ENCODE measurements at places on chromosomes 1 and 21.

- DNase-seq = peak; percentile 35
These were observed 27.4 kb downstream of the LAMB3 start for GRCh38 chr1:209624558-209625549.

DNA sequence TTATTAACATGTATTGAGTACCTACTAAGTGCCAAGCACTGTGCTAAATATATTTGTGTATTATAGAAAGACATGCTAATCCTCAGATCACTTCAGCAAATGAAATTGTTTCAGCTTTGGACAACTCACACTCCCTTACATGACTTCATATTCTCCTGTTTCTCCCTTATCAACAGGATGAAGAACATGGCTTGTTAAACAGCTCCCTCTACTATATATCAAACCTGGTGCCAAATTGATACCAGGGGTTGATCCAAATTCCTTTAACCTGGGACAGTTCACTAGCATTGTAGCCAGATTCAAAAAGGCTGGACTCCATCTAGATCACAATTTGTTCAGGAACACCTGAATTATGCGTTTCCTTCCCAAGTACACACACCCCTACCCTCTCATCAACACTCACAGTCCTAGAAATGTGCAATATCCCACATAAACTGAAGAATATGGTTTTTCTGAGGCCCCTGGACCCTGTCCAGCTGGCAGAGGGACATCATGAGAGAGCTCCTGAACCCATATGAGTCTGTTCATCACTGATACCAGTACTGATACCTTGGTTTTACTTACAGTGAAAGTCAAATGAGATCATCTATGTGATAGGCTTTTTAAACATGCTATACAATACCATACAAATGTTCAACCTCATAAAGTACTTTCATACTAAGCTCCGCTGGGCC lies 47.0 kb upstream of the PALMD start:
- no peak for DNase-seq

- peak; percentile 44 for DNase-seq
These were observed 4.5 kb downstream of the PLA2G2A start for GRCh38 chr1:19974822-19975416.

GRCh38 chr1:160520582-160520981 lies 2.5 kb downstream of the SLAMF6 start:
- no peak for DNase-seq

DNA sequence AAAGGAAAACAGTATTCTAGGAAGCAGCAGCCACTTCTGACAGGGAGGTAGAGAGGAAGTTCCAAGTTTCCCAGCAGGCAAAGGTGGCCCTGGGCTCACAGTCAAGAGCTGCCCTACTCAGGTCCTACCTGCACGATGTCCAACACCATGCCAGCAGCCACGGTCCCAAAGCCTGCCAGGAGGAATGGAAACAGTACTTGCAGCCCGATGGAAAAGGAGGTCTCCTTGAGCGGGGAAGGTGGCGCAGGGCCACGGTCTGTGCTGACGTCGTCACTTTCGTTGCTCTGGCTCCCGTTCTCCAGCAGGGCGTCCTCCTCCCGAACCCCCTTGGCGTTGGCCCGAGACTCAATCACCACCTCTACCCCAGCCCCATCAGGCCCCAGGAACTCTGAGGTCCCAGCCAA lies 3.1 kb downstream of the SLC41A1 start:
- DNase-seq = no peak

GRCh38 chr1:25343872-25344271 lies 5.7 kb downstream of the TMEM50A start:
- DNase-seq = peak; percentile 20

DNA sequence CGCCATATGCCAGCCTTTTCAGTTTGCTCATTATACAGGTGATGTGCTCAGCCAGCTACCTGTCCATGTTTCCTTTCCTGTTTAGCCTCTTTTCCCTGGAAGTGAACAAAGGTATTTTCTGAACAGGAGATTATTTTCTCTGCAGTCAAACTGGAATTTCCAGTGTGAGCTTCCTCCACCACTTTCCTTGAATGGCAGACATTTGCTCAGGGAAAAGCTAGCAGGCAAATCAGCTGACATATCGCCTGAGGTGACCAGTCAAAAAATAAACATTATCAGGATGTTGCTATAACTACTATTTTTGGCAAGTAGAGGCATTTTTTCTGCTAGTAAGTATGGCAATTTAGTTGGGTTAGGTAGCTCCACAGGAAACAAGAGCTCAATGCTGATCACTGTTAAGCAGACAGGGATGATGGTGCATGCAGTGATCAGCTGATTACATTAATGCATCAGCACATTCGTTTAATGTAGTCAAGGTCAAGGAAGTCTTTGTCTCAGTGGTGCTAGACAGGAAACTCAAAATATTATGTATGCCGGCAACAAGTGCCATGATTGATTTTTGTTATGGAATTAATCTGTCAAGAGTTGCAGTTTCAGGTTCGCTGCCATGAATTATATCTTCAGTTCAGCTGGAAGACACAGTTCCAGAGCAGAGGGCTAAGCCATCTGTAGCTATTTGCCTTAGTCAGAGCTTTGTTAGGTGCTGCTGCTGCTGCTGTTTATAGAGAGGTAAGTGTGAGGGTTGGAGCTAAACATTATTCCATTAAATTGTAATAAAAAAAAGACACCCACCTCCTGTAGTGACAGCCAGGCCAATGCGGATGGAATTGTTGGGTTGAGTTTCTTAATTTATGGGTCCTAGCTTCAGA lies 179.7 kb upstream of the ST6GALNAC5 start:
- DNase-seq = no peak

DNA sequence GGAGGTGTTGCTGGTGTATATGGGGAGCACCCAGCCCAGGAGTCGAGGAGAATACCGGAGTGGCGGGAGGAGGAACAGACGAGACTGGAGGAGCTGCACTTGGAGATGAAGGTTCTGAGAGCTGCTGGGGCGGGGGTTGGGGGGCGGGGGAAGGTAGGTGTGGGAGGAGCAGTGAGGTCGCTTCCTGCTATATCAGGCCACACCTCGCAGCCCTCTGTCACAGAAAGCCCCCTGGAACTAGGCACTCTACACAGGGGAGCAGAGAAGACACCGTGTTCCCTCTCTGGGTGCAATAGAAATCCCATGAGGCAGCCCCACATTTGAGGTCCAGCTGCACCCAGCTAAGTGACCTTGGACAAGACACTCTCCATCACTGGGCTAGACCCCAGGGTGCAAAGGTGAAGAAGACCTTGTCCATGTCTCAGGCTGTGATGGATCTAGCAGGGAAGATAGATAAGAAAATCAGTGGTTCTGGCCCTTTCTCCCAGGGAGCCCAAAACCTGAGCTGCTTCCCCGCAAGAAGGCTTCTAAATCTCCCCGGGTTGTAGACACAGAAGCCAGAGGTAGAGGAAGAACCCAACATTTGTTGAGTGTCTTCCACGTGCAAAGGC lies 155.8 kb upstream of the EDN2 start:
- no peak for DNase-seq

DNA sequence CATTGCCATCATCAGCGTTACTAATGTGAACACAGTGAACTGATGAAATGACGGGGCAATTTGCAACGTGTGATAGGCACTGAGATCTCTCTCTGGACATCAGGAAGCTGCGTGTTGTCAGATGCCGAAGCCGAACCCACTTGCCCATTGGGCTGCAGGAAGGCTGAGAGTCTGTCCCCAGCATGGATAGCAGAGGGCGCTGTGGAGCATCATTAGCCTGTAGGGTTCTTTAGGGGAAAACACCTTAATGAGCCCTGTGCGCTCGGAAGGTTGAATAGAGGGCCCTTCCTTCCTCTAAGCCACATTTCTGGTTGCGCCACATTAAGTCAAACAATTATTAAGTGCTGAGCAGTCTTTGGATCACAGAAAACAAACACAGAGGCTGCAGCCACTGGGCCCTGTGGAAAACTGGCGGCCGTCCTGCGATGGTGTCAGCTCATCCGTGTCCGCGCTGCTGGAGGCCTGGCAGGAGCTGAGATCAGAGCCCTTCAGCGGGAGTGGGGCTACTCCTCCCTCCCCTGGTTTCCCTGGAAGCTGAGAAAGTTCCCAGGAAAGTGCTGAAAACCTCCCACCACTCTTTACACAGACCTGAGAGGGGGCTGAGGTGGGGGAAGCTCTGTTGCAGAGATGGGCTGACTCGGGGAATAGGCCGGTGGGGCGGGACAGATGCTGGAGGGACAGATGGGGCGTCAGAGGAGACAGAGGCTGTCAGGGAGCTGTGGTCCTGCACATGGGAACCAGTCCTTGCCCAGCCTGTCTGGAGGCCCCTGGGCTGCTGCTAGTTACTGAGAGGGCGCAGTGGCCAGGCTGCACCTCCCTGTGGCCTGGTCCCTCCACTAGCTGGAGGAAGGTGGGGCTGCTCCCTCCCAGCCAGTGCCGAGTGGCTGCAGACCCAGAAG lies 12.7 kb downstream of the TFF2 start:
- peak; percentile 71 for DNase-seq

DNA sequence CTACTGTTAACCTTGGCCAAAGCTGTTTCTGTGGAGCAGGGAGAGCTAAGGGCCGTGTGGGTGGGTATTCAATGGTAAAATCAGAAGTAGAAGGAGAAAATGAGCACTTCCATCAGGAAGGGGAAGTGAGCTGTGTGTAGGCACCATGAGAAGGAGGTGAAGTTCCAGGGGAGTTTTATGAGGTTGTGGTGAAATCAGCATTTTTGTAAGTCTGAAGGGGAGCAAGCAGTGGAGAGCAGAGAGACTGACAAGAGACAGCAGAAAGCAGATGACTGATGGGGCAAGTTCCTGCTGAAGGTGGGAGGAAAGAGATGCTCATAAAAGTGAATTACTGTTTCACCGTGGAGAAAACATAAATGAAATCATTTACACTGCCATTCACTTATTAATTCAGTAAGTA lies 2.7 kb upstream of the GPR88 start:
- DNase-seq = no peak

GRCh38 chr1:202074985-202075384 lies 47.7 kb upstream of the GPR37L1 start:
- DNase-seq = no peak

GRCh38 chr1:212526111-212526491 lies 82.5 kb upstream of the ATF3 start:
- no peak for DNase-seq

DNA sequence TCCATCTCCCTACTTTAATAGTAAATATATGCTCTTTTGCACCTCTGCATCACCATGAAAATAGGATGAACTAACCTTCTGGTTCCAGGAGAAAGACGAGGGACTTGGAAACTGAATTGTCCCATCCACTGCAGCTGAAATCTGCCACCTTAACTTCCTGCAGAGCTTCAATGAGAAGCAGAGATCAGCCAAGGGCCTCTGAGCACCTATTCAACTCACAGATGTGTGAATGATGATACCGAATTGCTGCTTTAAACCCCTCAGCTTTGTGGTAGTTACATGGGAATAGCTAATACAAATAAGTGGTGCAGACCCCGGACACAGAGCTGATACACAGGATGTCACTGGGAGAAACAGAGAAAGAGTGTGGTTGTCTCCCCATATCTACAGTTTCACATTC lies 616.8 kb downstream of the NCAM2 start:
- no peak for DNase-seq

DNA sequence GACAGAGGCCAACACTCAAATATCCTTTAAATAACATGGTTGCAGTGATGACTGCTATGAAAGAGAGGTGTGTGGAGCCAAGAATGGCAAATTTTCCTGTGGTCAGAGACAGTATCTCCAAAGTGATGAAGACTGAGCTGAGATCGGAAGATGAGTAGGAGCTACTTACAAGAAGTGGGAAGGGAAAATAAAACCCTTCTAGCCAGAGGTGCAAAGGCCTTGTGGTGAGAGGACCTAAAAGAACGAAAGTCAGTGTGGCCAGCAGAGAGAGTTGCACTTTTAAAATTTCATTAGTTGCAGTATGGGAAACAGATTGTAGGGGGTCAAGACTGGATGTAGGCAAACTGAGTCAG lies 17.8 kb downstream of the SLAMF7 start:
- no peak for DNase-seq

- DNase-seq = peak; percentile 93
These were observed at the start of gene HSPB7 for GRCh38 chr1:16017461-16018303. Gene HSPB7 (minus strand): TSS chr1:16018043. CDS start chr1:16017963, 80 bp downstream.

GRCh38 chr1:226645279-226645976 lies 93.7 kb downstream of the ITPKB start:
- no peak for DNase-seq

- DNase-seq = no peak
These were observed 302.7 kb downstream of the HHAT start for GRCh38 chr1:210631399-210631798.

DNA sequence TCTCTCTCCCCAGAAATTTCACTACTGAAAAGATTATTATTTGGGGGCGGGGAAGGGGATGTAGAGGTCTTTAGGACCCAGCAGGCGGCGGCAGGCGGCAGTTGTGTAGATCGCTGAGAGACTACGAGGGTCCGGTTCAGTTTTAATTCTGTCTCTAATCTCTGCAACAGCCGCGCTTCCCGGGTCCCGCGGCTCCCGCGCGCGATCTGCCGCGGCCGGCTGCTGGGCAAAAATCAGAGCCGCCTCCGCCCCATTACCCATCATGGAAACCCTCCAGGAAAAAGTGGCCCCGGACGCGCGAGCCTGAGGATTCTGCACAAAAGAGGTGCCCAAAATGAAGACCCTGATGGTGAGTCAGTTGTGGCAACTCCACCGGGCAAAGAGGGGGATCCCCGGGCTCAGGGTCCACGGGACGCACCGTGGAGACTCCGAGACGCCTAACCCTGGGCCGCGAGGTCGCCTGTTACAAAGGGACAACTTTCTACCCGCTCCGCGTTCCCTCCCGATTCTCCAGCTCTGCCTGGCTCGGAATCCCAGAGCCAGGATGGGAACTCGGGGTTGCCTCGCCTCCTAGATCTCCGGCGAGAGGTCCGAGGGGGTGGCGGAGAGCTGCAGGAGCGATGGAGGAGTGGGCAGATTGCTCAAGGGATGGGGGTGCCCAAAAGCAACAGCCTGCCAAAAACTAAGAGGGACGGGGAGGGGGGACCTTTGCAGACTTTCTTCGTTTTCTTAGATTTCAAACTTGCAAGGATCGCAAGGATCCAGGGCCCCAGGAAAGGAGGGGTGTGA lies at the start of gene ST6GALNAC5:
ST6GALNAC5 (plus strand) TSS at position 139 of the 789 bp plus-strand sequence.
- peak; percentile 49 for DNase-seq

DNA sequence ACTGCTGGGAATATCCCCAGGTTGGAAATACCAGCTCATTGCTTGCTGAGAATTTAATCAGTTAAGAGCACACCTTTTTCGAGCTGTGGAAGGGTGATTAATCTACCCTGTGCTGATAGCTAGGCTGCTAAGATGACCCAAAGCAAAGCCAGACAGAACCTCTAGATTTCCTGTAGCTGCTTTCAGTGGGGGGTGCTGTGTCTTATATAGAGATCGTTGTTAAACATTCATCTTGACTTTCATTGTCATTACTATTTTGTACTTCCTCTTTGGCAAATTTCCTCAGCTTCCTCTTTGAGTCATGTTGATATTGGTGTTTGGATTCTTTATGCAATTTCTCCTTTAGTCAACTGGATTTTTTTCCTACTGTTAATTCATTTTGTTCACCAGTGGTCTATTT lies 155.3 kb downstream of the DISC1 start:
- no peak for DNase-seq

- no peak for DNase-seq
These were observed 1.9 kb upstream of the UBASH3A start for GRCh38 chr21:42401820-42402251.

- DNase-seq = no peak
These were observed 175.4 kb upstream of the GORAB start for GRCh38 chr1:170356585-170356984.

GRCh38 chr21:27476696-27477095 lies 509.8 kb upstream of the ADAMTS5 start:
- no peak for DNase-seq
